ENCODE measurements at places on chromosomes 2 and 18.

- DNase-seq: no peak
Observed at GRCh38 chr2:224528171-224528570, 57.0 kb downstream of the CUL3 start.

- no peak for DNase-seq
Observed at GRCh38 chr2:165227571-165227970, 11.6 kb upstream of the SCN2A start.

DNA sequence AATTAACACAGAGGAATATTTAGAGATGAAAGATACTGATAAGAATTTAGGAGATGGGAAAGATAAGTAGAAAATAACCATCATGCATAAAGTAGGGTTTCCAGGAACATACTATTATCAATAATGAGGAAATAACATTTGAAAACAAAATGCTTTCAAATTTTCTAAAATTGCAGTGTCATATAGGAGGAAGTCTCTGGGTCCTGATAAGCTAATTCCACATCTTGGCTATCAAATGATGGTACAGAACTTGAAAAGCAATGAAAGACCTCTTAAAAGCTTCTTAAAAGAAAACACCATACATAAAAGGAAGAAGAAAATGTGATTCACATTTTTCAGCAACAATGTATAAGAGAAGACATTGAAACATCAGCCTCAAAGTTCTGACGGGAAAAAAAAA is 1024.8 kb downstream of the TSN start:
- no peak for DNase-seq

- DNase-seq: no peak
Observed at GRCh38 chr2:192887337-192887736, 692.6 kb upstream of the TMEFF2 start.

GRCh38 chr18:52451256-52451655 is 111.3 kb downstream of the DCC start:
- no peak for DNase-seq

- DNase-seq: no peak
Observed at GRCh38 chr2:238966072-238966937, 118.4 kb downstream of the TWIST2 start.

DNA sequence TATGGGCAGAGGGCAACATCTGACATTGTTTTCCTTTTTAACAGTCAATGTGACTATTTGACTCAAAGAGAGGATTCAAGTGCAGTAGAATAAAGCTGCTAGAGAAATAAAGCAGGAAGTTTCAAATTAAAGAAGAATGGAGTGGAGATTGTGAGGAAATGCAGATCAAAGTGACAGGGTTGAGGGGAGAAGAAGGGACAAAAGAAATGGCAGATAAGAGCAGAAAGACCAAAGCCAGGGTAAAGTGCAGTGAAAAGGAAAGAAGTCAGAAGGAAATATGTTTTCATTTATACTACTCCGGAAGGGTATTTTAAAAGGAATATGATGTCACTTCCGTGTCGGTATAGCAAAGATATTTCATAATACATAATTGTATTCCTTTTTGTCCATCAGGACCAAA is 297.5 kb upstream of the CRIM1 start:
- DNase-seq: no peak

GRCh38 chr2:62439425-62439824 is 66.6 kb downstream of the TMEM17 start:
- no peak for DNase-seq

DNA sequence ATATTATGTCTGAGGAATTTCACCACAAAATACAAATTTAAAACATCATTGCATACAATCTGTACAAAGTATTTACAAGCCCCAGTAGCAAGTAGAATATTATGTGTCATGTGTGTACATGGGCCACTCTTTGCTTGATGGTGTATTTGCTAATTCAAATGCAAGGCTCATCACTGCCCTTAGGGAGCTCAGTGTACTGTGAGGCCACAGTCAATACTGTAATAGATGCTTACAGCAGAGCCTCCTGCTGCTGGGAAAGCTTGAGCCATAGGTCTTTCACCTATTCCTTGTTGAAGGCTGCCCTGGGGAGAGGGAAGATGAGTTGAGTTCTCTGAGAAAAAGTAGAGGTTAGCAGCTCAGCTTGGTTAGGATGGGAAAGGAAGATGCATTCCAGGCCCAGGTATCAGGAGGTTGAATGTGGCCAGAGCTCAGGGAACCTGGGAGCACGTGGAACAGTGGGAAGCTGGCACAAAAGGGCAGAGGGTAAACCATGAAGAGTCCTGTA is 189.6 kb downstream of the LRP1B start:
- no peak for DNase-seq

DNA sequence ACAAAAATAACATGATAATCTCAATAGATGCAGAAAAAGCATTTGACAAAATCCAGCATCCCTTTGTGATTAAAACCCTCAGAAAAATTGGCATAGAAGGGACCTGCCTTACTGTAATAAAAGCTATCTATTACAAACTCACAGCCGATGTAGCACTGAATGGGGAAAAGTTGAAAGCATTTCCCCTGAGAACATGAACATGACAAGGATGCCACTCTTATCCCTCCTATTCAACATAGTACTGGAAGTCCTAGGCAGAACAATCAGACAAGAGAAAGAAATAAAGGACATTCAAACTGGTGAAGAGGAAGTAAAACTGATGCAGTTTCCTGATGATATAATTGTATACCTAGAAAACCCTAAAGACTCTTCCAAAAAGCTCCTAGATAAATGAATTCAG is 368.7 kb downstream of the RIT2 start:
- DNase-seq: no peak

DNA sequence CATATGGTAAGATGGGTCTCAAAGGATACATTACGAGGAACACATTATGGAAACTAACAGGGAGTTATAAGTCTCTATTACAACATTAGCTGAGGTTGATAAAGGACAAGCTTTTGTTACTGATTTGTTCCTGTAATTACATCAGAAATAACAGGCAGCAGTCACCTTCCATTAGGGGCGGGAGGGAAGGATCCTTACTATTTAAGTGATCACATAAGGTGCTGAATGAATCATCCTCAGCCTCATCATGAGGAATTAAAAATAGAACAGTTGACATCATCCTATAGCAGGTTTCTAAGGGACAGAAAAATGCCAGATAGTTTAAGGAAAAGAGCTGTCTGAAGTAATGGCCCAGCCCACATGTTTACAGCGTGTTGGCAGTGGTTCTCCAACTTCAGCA is 86.9 kb upstream of the MGAT5 start:
- DNase-seq: no peak

GRCh38 chr2:158269143-158269542 is 167.5 kb downstream of the UPP2 start:
- DNase-seq: no peak

GRCh38 chr18:10453806-10454680 is at the start of gene APCDD1:
APCDD1 (plus strand) TSS chr18:10454635; CDS start chr18:10454982, 347 bp downstream.
- DNase-seq: no peak

DNA sequence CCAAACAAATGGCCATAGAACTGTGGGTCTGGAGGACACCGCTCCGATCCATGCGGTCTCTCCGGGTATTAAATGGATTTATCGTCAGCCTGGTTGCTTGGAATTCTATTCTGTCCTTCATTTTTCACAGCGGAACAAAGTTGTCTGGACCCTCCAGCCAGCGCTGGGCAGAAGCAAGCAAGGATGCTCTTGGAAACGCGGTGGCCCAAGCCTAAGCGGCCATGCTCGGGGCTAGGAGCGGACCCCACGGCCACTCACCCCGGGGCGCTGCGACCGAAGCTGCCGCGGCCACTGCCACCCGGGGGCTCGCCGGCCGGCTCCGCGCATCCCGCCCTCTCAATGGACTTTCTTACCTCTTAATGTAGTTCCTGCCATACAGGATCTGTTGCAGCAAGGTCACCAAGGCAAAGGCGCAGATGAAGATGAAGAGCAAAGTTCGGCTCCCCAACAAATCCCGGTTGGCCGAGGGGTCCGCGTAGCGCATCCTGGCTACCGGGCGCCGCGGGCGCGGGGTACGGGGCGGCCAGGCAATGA is 761 bp downstream of the ST8SIA5 start:
- DNase-seq: no peak

- no peak for DNase-seq
Observed at GRCh38 chr2:83572400-83572799, 886.7 kb downstream of the SUCLG1 start.

DNA sequence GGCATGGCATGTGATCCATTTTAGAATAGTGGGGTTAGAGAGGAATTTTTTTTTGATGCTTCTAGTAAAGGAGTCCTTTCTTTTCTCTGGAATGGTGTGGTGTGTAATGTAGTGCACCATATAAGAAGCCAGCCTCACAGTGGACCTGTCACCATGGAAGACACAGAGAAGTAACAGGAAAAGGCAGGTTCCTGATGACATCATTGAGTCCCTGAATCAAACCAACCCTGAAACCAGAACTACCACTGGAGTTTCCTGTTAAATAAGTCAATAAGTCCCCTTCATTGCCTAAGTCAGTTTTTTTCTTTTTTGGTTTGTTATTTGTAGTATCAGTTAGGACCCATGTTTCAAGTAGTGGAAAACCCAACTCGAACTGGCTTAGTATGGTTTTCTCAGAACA is 11.9 kb downstream of the ADCYAP1 start:
- no peak for DNase-seq

GRCh38 chr18:12236934-12237832 is 17.0 kb upstream of the CIDEA start:
- peak; percentile 60 for DNase-seq

GRCh38 chr2:16438613-16439321 is 226.9 kb downstream of the CYRIA start:
- no peak for DNase-seq

- no peak for DNase-seq
Observed at GRCh38 chr2:127498386-127498785, 27.9 kb downstream of the IWS1 start.

GRCh38 chr2:144477281-144477956 is 42.5 kb downstream of the ZEB2 start:
- DNase-seq: no peak

DNA sequence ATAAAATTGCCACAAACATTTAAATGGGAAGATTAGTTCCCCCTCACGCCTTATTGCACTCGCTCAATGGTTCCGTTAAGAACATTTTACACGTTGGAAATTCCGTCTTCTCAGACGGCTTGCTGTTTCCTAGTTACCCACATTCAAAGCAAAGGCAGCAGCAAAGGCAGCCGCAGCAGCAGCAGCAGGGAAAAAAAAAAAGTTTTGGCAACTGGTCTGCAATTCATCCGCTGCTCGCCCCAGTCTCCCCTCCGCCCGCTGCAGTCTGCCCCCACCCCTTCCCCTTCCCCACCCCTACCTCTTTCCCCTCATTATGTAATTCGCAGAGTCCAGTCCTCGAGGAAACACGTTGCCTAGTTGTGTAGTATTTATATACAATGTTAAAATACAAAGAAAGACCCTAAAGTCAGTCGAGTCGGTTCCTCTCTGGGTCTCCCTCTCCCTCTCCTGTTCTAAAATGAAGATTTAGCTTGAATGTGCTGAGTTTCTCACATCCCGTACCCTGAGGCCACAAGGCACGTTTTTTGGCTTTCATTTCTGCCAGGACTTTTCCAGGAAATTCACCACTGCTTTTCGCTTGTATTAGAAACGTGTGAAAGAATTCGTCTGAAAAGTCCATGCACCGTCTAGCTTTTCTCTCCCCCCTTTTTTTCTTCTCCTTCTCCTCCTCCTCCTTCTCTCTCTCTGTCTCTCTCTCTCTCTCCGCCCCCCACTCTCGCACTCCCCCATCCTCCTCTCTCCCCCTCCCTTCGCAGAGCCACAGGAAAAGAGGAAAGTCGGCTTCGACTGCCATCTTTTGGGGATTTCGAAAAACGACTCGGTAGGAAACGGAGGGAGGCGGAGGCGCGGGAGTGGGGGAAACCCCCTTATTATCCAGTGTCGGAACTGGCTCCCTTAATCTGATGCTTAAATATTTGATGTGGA is 140.0 kb downstream of the MEIS1 start:
- peak; percentile 60 for DNase-seq

GRCh38 chr2:58667137-58667774 is 426.1 kb upstream of the FANCL start:
- DNase-seq: no peak

DNA sequence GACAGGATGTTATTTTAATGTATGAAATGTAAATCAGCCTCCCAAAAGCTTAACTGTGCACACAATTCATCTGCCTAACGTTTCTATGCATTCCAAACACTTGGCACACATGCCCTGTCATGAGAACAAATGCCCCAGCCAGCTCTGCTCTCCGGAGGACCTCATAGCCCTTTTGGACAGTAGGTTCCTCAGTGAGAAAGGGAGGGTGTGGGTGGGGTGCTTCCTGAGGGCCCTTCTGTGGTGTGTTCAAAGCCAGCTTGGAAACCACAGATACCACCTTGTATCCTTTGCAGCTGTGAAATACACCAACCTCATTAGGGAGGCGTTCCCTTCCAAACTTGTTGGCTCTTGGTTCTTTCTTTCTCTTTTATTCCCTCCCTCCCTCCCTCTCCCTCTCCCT is 102.2 kb upstream of the ASB18 start:
- no peak for DNase-seq

- no peak for DNase-seq
Observed at GRCh38 chr2:65199891-65200290, 27.7 kb upstream of the ACTR2 start.

- no peak for DNase-seq
Observed at GRCh38 chr2:71073475-71073874, 5.0 kb downstream of the NAGK start.

DNA sequence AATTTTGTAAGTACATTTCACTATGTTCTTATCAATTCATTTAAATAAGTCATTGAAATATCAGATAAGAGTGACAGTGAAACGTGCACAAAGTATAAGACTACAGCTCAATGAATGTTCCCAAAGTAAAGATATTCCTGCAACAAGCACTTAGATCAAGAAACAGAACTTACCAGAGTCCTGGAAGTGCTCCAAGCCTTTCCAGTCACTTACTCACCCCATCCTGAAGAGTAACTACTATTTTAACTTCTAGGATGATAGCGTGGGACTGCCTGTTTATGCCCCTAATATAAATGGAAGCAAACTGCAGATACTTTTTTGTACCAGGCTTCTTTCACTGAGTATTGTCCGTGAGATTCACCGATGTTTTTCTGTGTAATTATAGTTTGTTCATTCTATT is 768.9 kb downstream of the SLC4A3 start:
- no peak for DNase-seq

DNA sequence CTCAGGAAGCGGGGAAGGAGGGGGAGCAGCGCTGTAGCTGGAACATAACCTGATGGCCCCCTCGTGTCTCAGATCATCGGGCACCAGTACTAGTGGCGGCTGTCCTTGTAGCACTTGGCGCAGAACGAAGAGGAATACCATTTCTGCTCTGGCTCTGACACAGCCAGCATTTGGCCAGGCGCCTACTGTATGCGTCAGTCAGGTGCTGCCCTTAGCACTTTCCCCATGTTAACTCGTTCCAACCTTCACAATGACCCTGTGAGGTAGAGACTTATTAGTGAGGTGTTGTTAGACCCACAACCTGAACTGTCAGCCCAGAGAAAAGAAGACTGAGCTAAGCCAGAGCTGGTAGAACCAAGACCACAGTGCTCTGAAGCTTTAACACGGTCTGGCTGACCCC is 47.7 kb upstream of the EML6 start:
- DNase-seq: no peak

All from Kasumi-1 (cell line).